ENCODE measurements at places on chromosomes 4 and X.

DNA sequence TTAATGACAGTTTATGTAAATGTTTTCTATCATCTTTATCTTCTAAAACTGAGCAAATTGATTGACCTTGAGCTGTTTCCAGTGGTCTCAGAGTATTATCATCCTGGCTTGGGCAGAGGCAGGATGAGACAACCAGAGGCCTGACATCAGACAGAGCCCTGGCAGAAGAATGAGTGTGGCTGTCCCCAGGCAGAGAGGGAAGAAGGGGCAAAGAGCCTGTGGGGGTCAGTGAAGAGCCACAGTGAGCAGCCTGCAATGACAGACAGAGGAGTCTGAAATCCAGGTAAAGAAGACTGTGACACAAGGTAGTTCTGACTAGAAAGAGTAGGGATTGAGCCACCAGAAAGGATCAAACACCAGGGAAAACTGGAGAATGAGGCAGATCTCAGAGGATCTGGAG, 182.4 kb upstream of the ARSJ start:
- DNase-seq, result no peak

DNA sequence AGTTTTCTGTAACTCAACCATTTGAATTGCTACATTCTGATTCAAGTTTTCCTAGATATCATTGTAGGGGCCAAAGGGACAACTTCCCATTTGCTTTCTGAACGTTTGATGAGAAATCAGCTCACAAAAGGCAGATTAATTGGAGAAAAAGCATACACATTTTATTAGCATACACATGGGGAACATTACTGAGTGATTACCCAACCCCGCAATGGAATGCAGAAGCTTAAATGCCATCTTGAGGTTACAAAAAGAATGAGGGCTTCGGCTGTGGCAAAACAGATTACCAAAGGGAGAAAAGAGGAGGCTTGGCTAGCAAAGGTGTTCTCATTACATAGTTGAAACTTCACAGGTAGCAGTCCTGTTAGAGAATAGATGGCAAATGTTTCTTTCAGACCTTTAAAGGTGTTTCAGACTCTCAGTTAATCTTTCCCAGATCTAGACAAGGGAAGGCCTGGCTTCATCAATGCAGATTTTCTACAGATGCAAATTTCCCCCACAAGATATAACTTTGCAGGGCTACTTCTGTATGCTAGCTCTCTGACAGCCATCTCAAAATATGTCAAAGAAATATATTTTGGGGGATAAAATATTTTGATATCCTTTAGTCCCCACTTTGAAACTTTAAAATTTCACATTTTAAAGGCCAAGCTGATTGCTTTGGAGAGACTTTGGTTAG, 26.5 kb upstream of the HERC6 start:
- no peak for DNase-seq

GRCh38 chr4:93827272-93827947, 1.1 kb upstream of the ATOH1 start:
- no peak for DNase-seq

DNA sequence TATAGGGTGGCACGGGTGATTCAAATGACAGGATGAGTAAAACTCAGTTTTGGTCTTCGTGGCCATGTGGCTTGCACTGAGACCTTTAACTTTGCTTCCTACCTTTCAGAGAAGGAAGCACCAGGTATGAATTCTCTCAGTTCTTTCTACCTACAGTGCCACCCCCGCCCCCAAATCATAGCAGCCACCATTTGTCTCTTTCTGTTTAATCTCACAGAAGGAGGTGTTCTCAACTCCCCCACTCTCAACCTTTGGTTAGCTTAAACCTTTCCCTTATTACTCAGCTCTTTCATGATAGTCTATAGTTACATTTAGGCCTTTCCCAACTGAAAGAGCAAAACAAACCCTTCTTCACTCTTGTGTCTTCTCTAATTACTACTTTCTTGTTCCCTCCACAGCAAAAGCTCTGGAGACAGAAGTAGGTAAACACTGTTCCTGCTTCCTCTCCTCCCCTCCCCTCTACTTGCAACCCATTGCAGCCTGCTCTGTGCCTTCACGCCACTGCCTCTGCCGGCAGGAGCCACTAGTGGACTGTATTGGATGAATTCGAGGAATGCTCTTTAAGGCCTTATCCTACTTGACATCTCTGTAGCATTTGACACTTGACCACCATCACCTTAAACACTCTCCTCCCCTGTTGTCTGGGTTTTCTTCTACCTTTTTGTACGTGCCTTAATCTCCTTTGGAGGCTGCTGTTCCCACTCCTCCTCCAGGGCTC, 123.7 kb downstream of the AFF1 start:
- no peak for DNase-seq

GRCh38 chrX:32289356-32289755, 922.0 kb downstream of the DMD start:
- DNase-seq, result no peak

GRCh38 chrX:80431505-80431832, 11.2 kb downstream of the TENT5D start:
- DNase-seq, result no peak

GRCh38 chr4:158313566-158313965, 103.3 kb downstream of the TMEM144 start:
- DNase-seq, result no peak

- DNase-seq, result no peak
These were observed 41.8 kb upstream of the IQSEC2 start for GRCh38 chrX:53323196-53323595.

DNA sequence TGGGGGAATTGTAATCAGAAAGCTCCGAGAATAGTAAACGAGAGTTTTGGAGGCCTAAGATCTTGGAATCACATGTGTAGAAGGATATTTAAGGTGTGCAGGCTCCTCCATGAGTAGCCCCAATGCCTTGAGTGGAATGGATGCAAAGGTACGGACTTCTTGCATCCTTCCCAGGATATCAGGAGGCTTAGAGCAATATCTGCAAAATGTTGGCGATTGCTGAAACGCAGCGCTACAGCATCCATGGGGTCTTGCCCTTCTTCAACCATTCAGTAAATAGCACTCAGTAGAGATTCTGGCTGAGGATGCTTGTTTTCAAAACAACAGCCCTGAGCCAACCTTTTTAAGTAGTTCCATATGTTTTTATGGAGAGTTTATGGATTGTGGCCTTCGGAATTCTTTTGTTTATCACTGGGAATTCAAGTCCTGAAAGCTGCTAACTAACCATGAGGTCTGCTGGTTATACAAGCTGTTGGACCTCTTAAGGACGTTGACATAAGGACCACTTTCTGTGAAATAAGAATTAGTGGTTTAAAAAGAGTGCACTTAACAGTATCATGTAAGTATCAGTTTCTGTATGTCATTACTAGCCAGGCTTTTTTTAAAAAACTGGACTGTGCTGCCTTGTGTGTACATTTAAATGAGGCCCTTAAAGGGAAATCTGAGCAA, 228.8 kb upstream of the PGRMC2 start:
- no peak for DNase-seq

GRCh38 chr4:85725721-85726170, 250.8 kb downstream of the ARHGAP24 start:
- DNase-seq, result no peak

DNA sequence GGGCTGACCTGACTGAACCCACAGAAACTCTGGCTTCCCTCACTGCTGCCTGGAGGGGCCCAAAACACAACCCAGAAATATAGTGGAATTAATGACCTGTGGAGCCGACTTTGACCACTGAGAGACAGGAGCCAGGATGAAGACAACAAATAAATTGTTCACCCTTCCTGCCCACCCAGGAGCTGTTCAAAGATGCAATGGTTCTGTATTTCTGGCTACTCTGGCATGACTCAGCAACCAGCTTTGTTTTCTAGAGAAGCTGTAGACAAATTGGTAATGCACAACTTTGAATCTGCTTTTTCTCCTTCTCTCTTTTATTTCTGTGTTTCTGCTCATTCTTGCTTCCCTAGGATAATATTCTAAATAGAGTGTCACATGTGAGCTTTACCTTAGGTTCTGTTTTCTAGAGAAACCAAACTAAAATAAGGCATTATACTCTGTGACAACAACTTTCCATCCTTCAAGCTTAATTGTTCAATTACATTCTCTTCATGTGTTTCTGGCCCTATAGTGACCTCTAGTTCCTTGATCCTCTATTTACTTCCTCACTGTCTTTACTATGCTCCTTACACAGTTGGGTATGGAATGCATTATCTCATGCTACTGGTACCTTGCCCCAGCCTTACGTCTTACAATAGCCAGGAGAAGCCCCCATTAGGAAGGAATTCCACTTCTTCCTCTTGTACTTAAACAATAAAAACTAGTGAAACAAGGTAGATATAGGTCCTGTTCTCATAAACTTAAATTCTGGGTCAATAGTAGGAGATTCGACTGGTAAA, 6.5 kb upstream of the PRKG2 start:
- no peak for DNase-seq

GRCh38 chrX:63363788-63364187, 12.7 kb upstream of the SPIN4 start:
- DNase-seq, result no peak

DNA sequence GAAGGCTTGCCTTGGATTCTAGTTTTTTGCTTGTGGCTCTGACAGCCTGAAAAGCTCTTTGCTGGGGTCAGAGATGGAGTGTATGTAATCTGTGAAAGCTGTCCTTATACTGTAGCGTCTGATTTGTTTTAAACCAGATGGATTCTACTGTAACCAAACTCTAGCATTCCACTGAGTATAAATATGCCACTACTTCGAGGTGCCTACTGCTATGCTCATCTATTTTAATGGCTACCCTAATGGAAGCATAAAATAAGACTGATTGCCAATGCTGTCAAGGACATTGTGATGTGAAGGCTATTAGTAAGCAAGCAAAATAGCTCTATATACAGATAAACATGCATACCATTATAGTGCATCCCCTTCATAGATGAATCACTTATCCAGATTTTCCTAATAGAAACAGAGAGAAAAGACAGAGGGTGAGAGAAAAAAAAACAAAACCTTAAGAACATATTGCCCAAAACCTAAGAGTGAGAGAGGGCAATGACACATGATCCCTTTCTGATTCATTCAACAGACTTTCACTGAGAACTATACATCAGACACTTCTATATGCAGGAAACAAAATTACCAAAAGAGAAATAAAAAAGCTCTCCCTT, 1025.8 kb upstream of the LCORL start:
- DNase-seq, result no peak

GRCh38 chr4:163901319-163901718, 406.8 kb downstream of the TMA16 start:
- DNase-seq, result no peak

- no peak for DNase-seq
These were observed 58.3 kb upstream of the HPGD start for GRCh38 chr4:174580597-174580996.

- DNase-seq, result no peak
These were observed 34.1 kb upstream of the MXD4 start for GRCh38 chr4:2295900-2296442.

DNA sequence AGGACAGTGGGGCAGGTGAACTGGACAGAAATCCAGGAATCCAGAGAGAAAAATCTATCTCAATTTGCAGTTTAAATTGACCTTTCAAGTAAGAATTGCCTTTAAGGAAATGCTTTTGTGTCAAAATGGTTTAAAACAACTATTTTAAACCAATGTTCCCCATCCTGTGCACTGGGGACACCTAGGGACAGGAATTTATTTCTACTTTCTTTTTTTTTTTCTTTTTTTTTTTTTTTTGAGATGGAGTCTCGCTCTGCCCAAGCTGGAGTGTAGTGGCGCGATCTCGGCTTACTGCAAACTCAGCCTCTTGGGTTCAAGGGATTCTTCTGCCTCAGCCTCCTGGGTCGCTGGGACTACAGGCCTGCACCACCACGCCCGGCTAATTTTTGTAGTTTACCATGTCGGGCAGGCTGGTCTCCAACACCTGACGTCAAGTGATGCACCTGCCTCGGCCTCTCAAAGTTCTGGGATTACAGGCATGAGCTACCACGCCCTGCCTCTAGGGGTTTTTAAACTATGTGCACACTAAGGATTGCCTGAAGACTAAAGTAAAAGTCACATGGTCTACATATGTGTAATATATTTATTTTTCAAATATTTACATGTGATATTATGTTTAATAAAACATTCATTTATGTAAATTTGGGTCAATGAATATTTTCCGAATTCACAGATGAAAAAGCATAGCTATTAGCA, 1213.4 kb downstream of the STIM2 start:
- no peak for DNase-seq

GRCh38 chr4:168724243-168724642, 227.4 kb downstream of the PALLD start:
- DNase-seq, result no peak
